ENCODE measurements at places on chromosomes 4 and X. TPM values are rescaled to one million over a fixed set of nuclear protein-coding genes. Genes with fewer than 3 reads are reported as not detected.
A peak's percentile ranks its signal among the peaks of the same experiment; 100 is the strongest.

- no peaks in the 10 kb centered on the region for H3K4me1 ChIP-seq
- H3K36me3 ChIP-seq: no peaks in the 10 kb centered on the region
- no peak for DNase-seq
- H3K27ac ChIP-seq: no peak overlapping the region
Observed at GRCh38 chrX:70470850-70471289, 26.2 kb downstream of the DLG3 start.

- no peak within 1 kb of the TSS for H3K27ac ChIP-seq
- H3K4me3 ChIP-seq: no peak within 1 kb of the TSS
- no peaks in the 10 kb centered on the region for H3K36me3 ChIP-seq
- H3K27me3 ChIP-seq: no peaks in the 10 kb centered on the region
- H3K4me1 ChIP-seq: no peaks in the 10 kb centered on the region
- peak; percentile 1 for DNase-seq
Observed at GRCh38 chrX:57286507-57287251, at the start of gene FAAH2. Gene FAAH2 (plus strand): TSS chrX:57286706. CDS start chrX:57286826, 120 bp downstream.

- no peaks in the 10 kb centered on the region for H3K4me1 ChIP-seq
- H3K27me3 ChIP-seq: no peaks in the 10 kb centered on the region
- no peak for DNase-seq
- H3K36me3 ChIP-seq: no peaks in the 10 kb centered on the region
Observed at GRCh38 chrX:55787727-55788126, 70.2 kb downstream of the RRAGB start.

DNA sequence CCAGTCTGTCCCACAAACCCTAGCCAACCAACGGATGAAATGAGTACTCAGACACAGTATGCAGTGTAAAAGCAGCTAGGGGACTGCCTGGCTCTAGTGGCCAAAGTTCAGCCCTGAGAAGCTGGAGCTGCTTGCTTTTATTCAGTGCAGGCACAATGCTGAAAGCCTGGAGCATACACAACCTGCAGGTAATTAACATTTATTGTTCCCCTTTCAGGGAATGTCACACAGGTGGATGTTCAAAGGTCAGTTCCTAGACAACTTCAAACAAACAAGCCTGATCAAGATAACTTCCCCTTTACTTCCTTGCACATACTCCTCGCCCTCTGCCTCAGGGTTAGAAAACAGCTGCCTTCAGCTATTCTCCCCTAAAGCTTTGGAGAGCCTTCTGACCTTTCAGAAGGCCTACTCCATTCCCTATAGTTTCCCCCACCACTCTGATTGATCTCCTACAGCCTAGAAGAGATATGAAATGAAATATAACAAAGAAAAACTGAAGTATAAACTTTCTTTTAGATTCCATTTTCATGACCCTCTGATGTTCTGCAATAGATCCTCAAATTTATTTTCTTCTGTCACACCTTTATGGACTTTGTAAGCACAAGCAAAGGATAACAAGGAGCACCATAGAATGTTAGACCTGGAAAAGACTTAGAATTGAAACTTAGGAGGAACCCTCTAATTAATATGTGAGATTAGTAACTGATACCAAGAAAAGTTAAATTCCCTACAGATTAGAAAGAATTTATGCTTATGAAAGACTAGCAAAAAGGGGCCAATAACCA lies 6.8 kb upstream of the DCAF8L1 start:
- no peak for DNase-seq
- no peaks in the 10 kb centered on the region for H3K4me1 ChIP-seq
- no peak overlapping the region for H3K27ac ChIP-seq
- H3K4me3 ChIP-seq: no peak overlapping the region
- H3K27me3 ChIP-seq: no peaks in the 10 kb centered on the region

The CT45A10 gene
- total RNA-seq: not detected

- no peaks in the 10 kb centered on the region for H3K4me1 ChIP-seq
- H3K27ac ChIP-seq: no peak overlapping the region
- no peak for DNase-seq
- H3K27me3 ChIP-seq: no peaks in the 10 kb centered on the region
Observed at GRCh38 chr4:55386840-55387239, 8.9 kb upstream of the TMEM165 start.

DNA sequence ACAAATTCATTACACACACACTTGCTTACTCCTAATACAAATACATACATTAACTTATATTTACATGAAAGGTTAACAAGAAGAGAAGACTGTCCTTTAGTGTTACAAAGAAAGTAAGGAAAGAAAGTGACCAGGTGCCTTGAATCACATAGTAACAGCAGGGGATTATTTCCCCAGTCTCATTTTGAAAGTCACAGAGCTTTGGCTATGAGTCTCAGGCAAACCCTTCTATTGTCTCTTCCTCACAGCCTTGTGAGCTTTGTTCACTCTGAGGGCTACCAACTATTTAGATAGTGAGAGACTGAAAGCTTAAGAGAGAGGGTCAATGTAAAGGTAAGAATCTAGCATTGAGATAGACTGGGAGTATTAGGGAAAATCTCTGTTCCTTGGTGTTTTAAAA lies 161.6 kb downstream of the NPNT start:
- H3K36me3 ChIP-seq: no peaks in the 10 kb centered on the region
- DNase-seq: no peak
- no peaks in the 10 kb centered on the region for H3K27me3 ChIP-seq
- H3K4me3 ChIP-seq: no peak overlapping the region

GRCh38 chrX:40573763-40574162 lies 7.0 kb upstream of the ATP6AP2 start:
- H3K27me3 ChIP-seq: no peaks in the 10 kb centered on the region
- no peak overlapping the region for H3K27ac ChIP-seq
- no peaks in the 10 kb centered on the region for H3K4me1 ChIP-seq
- H3K36me3 ChIP-seq: no peaks in the 10 kb centered on the region

- no peaks in the 10 kb centered on the region for H3K27me3 ChIP-seq
- H3K36me3 ChIP-seq: no peaks in the 10 kb centered on the region
- H3K27ac ChIP-seq: peak overlapping the region; percentile 57
- H3K4me1 ChIP-seq: peaks cover 61% of the 10 kb centered on the region
- DNase-seq: peak; percentile 75
Observed at GRCh38 chrX:68693481-68694434, 46.3 kb downstream of the STARD8 start.

GRCh38 chrX:9681422-9681821 lies 84.2 kb downstream of the GPR143 start:
- no peak for DNase-seq
- no peaks in the 10 kb centered on the region for H3K36me3 ChIP-seq
- peaks cover 6% of the 10 kb centered on the region for H3K4me1 ChIP-seq
- no peaks in the 10 kb centered on the region for H3K27me3 ChIP-seq

GRCh38 chr4:3658530-3658913 lies 107.7 kb upstream of the ADRA2C start:
- H3K4me3 ChIP-seq: no peak overlapping the region
- H3K27ac ChIP-seq: no peak overlapping the region
- H3K4me1 ChIP-seq: no peaks in the 10 kb centered on the region
- H3K27me3 ChIP-seq: no peaks in the 10 kb centered on the region
- H3K36me3 ChIP-seq: no peaks in the 10 kb centered on the region
- DNase-seq: no peak

GRCh38 chr4:81756973-81757372 lies 285.3 kb upstream of the RASGEF1B start:
- no peaks in the 10 kb centered on the region for H3K4me1 ChIP-seq
- no peaks in the 10 kb centered on the region for H3K36me3 ChIP-seq
- H3K27ac ChIP-seq: no peak overlapping the region

- no peaks in the 10 kb centered on the region for H3K4me1 ChIP-seq
- H3K27ac ChIP-seq: no peak overlapping the region
- H3K27me3 ChIP-seq: no peaks in the 10 kb centered on the region
- H3K36me3 ChIP-seq: no peaks in the 10 kb centered on the region
- no peak for DNase-seq
- H3K4me3 ChIP-seq: no peak overlapping the region
Observed at GRCh38 chr4:162442128-162442527, 278.3 kb upstream of the FSTL5 start.

DNA sequence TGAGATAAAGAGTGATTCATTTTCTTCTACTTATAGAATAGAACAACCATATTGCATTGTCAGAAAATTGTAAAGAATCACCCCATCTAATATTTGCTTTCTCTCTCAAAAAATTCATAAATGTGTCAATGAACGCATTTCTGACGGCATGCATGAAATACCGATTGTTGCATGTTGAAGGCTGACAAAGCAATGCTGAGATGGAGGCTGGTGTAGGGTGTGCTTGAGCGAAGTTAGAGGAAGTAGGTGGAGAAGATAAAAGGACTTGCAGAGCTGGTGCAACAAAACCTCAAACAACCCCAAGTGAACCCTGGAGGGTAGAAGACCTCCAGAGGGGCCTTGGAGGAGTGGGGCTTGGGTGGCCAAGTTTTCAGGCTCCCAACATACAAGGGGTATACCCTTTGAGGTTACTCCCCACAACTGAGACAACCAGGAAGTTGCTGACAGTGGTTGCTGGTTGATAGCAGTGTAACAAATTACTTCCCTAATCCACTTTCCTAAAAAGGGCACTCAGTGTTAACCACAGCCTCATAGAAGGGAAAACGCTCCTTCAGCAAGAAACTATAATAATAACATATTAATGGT lies 452.7 kb downstream of the NLGN4X start:
- no peak overlapping the region for H3K27ac ChIP-seq
- H3K4me1 ChIP-seq: no peaks in the 10 kb centered on the region
- no peaks in the 10 kb centered on the region for H3K27me3 ChIP-seq
- no peaks in the 10 kb centered on the region for H3K36me3 ChIP-seq

The F9 gene
- total RNA-seq: not detected

DNA sequence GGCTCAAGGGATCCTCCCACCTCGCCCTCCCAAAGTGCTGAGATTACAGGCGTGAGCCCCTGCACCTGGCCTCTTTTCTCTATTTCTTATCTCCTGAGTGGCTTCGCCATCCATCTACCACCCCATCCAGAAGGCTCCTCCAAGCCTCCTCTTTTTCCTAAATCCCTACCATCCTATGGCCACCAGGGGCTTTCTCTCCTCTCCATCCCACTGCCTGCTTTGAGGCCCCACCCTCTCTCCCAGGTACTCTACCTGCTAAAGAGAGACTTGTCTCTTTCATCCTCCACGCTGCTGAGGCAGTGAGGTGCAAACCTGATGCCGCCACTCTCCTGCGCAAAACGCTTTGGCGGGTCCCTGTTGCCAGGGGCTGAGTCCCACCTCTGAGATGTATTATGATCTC lies 7.0 kb downstream of the RS1 start:
- no peaks in the 10 kb centered on the region for H3K36me3 ChIP-seq
- no peaks in the 10 kb centered on the region for H3K27me3 ChIP-seq
- no peak overlapping the region for H3K4me3 ChIP-seq
- no peak overlapping the region for H3K27ac ChIP-seq
- DNase-seq: no peak
- no peaks in the 10 kb centered on the region for H3K4me1 ChIP-seq

GRCh38 chr4:127410644-127411043 lies 222.1 kb upstream of the INTU start:
- H3K4me3 ChIP-seq: no peak overlapping the region
- no peaks in the 10 kb centered on the region for H3K4me1 ChIP-seq
- H3K27ac ChIP-seq: no peak overlapping the region
- no peak for DNase-seq
- H3K36me3 ChIP-seq: no peaks in the 10 kb centered on the region
- no peaks in the 10 kb centered on the region for H3K27me3 ChIP-seq

The FREM3 gene
- 0.05 TPM for total RNA-seq

The ABRAXAS1 gene
- total RNA-seq: 14.0 TPM

GRCh38 chr4:158538911-158539310 lies 17.2 kb downstream of the RXFP1 start:
- H3K27me3 ChIP-seq: no peaks in the 10 kb centered on the region
- H3K4me1 ChIP-seq: peaks cover 15% of the 10 kb centered on the region
- H3K27ac ChIP-seq: no peak overlapping the region
- no peak overlapping the region for H3K4me3 ChIP-seq
- DNase-seq: no peak
- H3K36me3 ChIP-seq: no peaks in the 10 kb centered on the region

The MAGEH1 gene
- total RNA-seq: 15.1 TPM

GRCh38 chrX:119015407-119016237 lies 41.2 kb downstream of the LONRF3 start:
- no peak overlapping the region for H3K4me3 ChIP-seq
- H3K27me3 ChIP-seq: no peaks in the 10 kb centered on the region
- H3K36me3 ChIP-seq: peaks cover 6% of the 10 kb centered on the region
- H3K27ac ChIP-seq: peak overlapping the region; percentile 92
- DNase-seq: peak; percentile 90

GRCh38 chr4:14308229-14308651 lies 680.7 kb upstream of the BOD1L1 start:
- no peaks in the 10 kb centered on the region for H3K4me1 ChIP-seq
- no peak for DNase-seq
- no peak overlapping the region for H3K27ac ChIP-seq
- no peak overlapping the region for H3K4me3 ChIP-seq
- no peaks in the 10 kb centered on the region for H3K36me3 ChIP-seq
- no peaks in the 10 kb centered on the region for H3K27me3 ChIP-seq

DNA sequence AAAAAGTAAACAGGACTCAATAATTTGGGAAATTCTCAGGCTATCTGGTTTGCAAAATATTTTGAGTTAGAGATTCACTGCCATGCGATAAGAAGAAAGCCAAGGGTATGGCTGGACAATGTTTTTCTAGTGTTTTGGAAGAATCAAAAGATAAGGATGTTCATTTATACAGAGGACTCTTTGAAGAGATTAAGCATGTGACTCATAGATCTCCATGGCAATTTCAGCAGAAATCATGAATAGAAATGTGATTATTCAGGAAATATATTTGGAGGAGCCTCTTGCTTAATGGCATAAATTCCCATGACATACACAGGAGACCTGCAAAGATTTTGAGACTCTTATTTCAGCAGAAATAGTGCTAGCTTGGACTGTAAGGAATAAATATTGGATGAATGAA lies 16.7 kb upstream of the FRAS1 start:
- no peak overlapping the region for H3K4me3 ChIP-seq
- DNase-seq: no peak
- H3K36me3 ChIP-seq: no peaks in the 10 kb centered on the region
- H3K27me3 ChIP-seq: peaks cover 2% of the 10 kb centered on the region

- no peak overlapping the region for H3K27ac ChIP-seq
- no peaks in the 10 kb centered on the region for H3K27me3 ChIP-seq
- DNase-seq: no peak
Observed at GRCh38 chr4:106971636-106972035, 64.5 kb downstream of the DKK2 start.

GRCh38 chr4:168634276-168634802 lies 137.5 kb downstream of the PALLD start:
- H3K4me3 ChIP-seq: no peak overlapping the region
- peaks cover 34% of the 10 kb centered on the region for H3K4me1 ChIP-seq
- no peaks in the 10 kb centered on the region for H3K27me3 ChIP-seq
- no peaks in the 10 kb centered on the region for H3K36me3 ChIP-seq
- H3K27ac ChIP-seq: no peak overlapping the region

DNA sequence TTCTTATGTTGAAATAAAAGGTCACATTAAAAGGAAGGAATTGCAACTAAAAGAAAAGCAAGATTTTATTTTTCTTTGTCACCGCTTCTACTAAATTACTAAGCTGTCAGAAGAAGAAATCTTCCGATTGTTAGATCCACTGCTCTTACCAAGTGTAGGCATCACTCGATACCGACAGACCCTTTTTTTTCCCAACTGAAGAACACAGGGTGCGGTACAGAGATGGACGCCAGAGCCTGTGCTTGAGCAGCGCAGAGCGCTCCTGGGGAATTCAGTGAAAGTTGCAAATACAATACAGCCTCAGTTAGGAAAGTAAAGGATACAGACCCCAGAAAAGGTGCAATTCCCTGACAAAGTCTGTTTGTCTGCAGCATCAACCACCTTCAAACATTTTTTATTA lies 94.9 kb upstream of the WDR17 start:
- H3K27me3 ChIP-seq: no peaks in the 10 kb centered on the region
- H3K4me1 ChIP-seq: no peaks in the 10 kb centered on the region
- no peak overlapping the region for H3K4me3 ChIP-seq
- no peak for DNase-seq
- no peak overlapping the region for H3K27ac ChIP-seq

- DNase-seq: no peak
- H3K36me3 ChIP-seq: no peaks in the 10 kb centered on the region
- no peaks in the 10 kb centered on the region for H3K4me1 ChIP-seq
- H3K27me3 ChIP-seq: peaks cover 3% of the 10 kb centered on the region
- H3K27ac ChIP-seq: no peak overlapping the region
Observed at GRCh38 chr4:48041535-48042137, 25.1 kb downstream of the NIPAL1 start.
